ENCODE measurements at places on chromosomes 7 and 10. TPM values are rescaled to one million over a fixed set of nuclear protein-coding genes. Genes with fewer than 3 reads are reported as not detected.
A peak's percentile ranks its signal among the peaks of the same experiment; 100 is the strongest.

DNA sequence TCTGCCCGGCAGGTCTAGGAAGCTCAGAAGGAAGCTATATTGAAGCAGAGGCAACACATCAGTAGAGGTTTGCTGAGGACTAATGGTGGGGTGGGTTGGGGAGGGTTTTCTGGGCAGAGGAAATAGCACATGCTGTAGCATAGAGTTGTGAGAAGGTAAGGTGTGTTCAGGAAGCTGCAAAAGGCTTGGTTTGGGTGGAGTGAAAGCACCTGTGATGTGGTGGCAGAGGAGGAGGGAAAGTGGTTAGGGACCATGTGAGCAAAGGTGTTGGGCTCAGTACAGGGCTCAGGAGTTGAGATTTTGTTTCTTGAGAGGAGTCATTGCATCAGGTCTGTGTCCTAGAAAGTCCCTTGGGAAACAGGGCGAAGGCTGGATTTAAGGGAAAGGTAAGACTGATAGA, 294.6 kb downstream of the SORCS3 start:
- no peak for DNase-seq

DNA sequence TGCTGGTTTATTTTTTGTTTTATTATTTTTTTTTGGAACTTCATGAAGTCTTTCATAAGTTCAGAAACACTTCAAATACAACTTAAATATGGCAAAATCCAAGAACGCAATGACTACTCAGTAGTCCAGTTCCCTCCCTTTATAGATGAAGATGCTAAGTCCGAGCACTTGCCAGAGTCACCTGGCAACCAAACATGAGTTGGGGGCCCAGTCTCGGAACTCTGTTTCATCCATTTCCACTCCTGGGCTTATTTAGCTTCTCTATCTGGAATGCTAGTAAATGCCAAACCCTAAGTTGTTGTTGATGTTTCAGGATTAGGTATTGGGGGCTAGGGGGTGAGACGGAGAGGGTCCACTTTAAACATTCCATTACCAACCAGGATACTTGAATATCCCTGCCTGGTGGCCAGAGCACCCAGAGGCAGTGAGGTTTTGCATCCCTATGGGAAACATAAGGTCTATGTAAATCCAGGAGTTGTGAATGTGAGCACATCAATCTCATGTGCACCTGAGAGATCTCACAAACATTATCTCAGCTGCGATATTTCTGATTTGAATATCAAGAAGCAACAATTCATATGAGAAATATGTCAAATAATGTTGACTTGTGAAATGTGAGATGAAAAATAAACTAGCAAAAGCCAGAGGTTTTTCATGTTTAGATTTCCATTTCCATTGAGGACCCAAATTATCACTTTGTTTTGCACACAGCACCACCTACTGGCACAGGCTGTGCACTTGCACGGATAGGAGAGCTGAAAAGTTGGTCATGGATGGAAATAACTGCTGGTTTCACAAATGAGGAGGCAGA, 129.3 kb downstream of the PKD1L1 start:
- peak; percentile 64 for DNase-seq

CYP26C1 gene
- 0.11 TPM for total RNA-seq

RHOBTB1 gene
- total RNA-seq = 6.9 TPM

RABGEF1 gene
- total RNA-seq = 17.6 TPM

Measured in WTC11 (cell line).